ENCODE measurements at places on chromosomes 13 and 19.

- peak; percentile 85 for DNase-seq
Observed at GRCh38 chr19:3163230-3163886, 15.2 kb upstream of the S1PR4 start.

GRCh38 chr13:38419312-38419873, 69.7 kb downstream of the UFM1 start:
- no peak for DNase-seq

DNA sequence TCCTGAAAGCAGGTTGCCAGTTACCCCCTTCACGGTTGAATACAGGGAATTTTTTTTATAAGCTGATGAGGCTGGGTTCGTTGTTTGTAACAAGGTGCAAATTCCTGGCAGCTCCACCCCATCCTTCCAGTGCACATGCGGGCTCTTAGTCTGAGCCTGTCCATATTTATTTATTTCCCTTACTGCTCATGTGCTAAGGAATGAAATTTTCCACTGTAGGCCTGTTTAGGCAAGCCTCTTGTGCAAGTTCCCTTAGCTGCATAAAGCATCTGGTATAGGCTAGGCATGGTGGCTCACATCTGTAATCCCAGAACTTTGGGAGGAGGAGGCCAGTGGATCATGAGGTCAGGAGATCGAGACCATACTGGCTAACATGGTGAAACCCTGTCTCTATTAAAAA, 560.9 kb upstream of the PCDH9 start:
- no peak for DNase-seq

GRCh38 chr13:50420718-50421472, 405.7 kb downstream of the KCNRG start:
- DNase-seq, result no peak

- DNase-seq, result no peak
Observed at GRCh38 chr13:41835871-41836270, 125.0 kb downstream of the VWA8 start.

Measured in activated CD4-positive, alpha-beta T cell treated with anti-CD3 and anti-CD28 coated beads, Interleukin-2, Interleukin-6, amounts not matched to agents 100 ng/mL and 50 ng/mL, durations not matched to agents 16 hours and 8 hours (primary cell).